ENCODE measurements at places on chromosomes 12 and 14.

DNA sequence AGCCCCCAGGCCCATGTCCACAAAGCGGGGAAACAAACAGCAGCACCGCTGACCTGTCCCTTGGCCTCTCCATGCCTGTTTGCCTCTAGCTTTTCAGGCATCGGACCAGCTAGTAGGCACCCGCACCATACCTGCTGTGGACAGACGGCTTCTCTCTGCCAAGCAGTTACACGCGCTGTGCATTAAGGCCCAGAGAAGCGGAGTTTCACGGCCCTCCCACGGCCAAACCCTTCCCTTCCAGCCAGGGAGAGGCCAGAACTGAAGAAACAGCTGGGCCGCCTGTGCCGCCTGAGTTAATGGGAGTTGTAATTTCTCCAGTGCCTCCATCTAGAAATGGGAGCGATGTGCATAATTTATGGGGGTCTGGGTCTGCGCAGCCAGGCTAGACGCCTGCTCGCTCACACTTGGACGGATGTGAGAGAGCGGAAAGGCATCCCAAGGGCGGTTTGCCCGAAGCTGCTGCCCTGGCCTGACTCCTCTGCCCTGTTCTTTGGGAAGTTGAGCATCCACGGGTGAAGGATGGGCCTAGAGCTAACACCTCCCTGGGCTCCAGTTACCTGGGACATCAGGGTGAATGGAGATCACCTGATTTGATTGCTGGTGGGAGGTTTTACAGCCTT, 89.7 kb upstream of the BCL11B start:
- no peak for DNase-seq

- DNase-seq = no peak
These were observed 96.1 kb downstream of the IPO8 start for GRCh38 chr12:30599608-30600007.

- DNase-seq = no peak
These were observed 7.2 kb downstream of the MYL6 start for GRCh38 chr12:56165369-56165768.

DNA sequence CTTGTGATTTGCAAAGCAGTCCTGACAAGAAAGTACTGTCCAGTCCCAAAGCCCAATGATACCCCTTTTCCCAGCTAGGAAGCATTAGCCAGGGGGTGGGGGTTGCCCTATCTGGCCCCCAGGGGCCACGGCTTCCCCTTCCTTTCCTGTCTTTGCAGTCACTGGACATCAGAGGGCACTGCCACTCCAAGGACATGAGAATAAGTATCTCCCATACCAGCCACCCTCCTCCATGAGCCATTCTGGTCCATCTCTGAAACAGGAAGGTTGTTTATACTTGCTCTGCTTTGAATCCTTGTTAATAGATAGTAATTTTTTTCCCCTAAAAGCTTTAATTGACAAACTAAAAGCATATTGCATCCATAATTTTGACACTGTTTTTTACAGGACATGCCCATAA, 29.7 kb downstream of the RBM19 start:
- DNase-seq = no peak

DNA sequence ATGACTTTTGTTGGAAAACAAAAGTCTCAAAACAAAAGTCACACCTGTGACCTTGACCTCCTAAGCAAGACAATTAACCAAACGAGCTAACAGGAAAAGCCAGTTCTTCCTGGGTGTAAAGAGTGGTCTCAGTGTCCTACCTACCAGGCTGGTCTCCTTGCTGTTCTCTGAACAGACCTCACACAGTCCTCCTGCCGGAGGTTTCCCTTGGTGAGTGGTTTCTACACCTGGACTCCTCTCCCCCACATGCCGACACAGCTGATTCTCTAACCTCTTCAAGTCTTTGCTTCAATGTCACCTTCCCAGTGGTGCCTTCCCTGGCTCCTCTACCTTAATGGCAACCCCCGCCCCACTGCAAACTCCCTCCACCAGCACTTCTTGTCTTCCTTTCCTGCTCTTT, 238.6 kb downstream of the ZFP36L1 start:
- DNase-seq = no peak

DNA sequence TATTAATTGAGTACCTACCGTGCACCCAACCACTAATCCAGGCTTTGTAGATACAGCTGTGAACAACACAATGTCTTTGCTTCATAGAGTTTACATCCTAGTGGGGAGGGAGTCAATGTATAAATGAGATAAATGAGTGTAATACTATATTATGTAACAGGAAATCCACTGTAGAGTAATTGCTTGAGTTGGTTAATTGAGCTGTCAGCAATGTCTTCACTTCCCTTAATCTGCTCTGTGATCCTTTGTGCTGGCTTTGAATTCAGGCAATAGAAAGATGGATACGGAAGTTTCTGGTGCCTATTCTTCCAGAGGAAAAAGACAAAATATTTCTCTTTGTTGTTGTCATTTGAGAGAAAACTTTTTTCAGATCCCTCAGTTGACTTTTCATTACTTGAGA, 104.0 kb upstream of the SLC16A7 start:
- DNase-seq = no peak

DNA sequence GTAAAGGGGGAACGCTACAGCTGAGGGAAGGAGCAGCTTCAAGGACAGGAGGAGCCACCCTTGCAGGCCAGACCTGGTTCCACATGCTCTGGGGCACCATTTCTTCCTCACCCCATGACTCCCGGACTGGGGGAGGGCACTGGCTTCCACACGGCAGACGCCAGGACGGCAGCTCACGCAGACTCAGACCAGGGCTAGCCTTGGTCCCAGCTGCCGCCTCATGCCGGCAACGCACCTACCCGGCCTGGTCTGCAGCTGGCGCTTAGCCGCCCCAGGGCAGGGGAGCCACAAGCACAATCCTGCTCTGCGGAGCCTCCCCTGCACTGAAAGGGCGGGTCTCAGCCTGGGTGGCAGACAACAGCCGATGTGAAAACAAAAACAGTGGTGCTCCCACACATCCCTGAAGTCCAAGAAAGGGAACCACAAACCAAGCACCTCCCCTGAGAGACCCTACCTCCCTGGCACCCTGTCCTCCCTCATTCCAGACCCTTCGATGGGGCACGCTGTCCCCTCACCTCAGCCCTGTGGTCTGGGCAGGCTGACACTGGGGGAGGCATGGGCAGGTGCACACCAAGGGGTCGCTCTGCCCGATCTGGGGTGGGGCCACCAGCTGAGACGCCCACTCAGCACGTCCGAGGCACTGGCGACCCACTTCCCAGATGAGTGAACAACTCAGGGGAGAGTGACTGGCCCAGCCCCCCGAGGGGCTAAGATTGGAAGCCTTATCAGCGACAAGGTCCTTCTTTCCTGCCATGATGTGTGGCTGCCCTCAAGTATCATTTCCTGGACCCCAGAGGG, 65.0 kb downstream of the CHGA start:
- peak; percentile 95 for DNase-seq

- no peak for DNase-seq
These were observed 1772.0 kb upstream of the FLRT2 start for GRCh38 chr14:83757916-83758315.

DNA sequence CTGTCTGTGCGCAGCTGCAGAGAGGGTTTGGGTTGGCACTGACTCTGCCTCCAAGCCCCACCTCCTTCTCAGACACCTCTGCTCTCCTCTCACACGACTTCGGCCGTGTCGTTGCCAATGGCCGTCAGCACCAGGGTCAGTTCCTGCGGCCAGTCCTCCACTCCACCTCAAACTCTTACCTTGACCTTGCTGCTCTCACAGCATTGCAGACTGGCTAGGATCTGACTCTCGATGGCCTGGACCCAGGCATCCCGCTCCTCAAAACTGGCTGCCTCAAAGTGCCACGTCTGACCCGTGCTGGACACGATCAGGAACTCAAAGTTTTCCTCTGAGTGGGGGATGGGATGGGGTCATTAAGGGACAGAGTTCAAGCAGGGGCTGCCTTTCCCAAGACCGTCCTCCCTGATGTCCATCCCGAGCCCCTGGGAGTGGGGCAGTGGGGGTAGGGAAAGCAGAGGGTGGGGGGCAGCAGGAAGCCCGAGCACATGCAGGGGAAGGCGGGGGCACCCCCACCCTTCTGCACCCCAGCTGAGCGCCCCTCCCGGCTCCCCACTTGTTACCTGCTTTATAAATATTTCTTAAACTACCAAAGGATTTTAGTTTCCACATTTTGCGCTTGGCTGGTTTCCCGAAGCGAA, 10.7 kb downstream of the AGAP2 start:
- DNase-seq = no peak

DNA sequence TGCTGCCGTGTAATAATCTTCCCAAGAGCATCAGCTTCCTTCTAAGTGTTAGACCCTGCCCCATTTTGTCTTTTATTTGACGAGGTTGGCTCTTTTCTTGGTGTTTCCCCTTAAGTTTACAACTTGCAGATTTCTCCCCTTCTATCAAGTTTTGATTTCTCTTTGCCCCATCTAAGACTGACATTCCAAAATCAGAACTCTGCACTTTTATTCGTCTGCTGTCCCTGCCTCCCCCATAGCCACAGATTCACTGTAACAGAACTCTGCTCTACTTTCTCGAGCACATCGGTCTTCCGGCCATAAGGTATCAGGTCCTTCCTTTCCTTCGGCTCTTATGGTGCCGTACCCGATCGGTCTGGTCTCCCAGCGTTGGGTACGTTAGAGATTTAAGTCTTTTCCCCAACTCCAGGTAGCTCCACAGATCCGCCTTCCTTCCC, 563 bp downstream of the DCP1B start:
- no peak for DNase-seq

GRCh38 chr12:45978108-45978507, 12.3 kb downstream of the SCAF11 start:
- no peak for DNase-seq

DNA sequence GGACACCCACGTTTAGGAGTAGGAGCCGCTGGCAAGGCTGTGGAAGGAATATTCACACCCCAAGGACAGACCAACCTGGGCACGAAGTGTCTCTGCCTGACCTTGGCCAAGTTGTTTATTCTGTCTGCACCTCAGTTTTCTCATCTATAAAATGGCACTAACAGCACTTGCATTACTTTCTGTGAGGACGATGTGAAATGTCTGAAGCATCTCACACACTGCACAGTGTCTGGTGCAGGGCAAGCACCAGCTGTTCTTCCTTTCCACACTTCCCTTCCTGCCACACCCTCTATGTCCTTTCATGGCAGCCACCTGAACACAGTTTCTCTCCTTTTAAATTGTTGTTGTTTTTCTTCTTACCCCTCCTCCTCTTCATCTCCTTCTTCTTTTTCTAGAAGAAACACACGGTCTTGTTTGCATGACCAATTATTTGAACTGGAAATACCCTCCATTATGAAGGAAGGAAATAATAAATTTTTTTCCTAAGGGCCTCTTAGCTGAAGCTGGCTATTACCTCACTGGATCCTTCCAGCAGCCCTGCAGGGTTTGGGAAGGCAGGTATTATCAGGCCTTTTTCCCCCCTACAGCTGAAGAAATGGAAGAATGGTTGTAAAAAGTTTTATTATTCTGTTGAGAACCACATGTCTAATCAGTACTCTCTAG, 42.9 kb upstream of the ATP23 start:
- DNase-seq = no peak

- peak; percentile 18 for DNase-seq
These were observed 679 bp downstream of the ARF6 start for GRCh38 chr14:49893309-49894213.

- no peak for DNase-seq
These were observed at the start of gene OAS2 for GRCh38 chr12:112978163-112979040. TSS of gene OAS2 (plus strand) at chr12:112978519. CDS start at chr12:112978609, 90 bp downstream.

DNA sequence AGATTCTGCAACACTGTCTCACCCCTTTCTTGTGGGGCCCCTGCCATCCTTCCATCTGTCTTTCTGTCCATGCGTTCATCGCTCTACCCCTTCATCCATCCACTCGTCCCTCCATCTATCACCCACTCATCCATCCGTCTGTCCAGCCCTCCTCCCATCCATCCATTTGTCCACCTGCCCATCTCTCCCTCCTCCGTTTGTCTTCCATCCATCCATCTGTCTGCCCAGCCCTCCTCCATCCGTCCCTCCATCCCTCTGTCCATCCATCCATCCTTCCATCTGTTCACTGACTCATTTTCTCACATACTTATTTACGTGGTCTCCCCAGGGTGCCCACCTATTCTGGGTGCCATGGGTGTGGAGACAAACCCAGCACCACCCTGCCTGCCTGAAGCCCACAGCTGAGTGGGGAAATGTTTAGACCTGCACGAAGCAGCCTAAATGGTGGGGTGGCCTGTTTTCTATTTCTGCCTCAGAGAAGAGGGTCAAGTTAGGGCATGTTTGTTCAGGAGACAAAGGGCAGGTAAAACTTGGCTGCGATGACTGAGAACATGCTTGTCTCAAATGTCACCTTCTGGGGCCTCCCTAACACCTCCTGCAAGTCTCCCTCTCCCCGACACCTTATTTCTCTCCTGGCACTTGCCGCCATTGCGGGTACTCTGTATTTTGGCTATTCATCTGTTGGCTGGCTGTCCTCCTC, 2.8 kb upstream of the SLC25A47 start:
- no peak for DNase-seq

DNA sequence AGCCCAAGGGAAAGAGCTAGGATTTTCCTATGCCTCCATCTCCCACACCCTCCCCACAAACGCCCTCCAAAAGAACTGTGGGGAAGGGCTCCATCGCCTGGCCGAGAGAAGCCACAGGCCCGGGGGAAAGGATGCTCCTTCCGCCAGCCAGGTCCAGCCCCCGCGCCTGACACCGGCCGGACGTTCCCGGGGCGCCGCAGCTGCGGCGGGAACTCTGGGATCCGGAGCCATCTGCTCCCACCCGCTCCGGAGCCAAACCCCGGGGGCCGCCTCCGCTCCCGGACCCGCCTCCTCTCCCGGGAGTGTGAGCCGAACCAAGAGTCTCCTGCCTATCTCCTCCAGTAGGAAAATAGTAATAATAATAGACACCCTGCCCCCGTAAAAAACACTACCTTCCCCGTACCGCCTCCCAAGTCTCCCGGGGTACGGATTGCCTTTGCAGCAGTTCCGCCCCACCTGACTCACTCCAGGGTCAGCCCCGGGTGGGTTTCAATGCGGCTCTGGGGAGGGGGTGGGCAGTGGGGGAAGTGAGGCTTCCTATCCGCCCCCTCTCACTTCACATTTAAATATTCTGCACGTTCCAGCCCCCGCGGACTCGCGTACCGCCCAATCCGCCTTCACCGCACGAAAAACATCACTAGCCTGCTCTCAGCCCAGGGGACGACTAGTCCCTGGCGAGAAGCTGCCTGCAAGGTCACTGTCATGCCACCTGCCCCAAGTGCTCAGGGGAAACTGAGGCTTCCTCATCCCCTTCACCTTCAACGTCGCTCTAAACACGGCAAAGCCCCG, 2.4 kb downstream of the AGAP2 start:
- peak; percentile 72 for DNase-seq

DNA sequence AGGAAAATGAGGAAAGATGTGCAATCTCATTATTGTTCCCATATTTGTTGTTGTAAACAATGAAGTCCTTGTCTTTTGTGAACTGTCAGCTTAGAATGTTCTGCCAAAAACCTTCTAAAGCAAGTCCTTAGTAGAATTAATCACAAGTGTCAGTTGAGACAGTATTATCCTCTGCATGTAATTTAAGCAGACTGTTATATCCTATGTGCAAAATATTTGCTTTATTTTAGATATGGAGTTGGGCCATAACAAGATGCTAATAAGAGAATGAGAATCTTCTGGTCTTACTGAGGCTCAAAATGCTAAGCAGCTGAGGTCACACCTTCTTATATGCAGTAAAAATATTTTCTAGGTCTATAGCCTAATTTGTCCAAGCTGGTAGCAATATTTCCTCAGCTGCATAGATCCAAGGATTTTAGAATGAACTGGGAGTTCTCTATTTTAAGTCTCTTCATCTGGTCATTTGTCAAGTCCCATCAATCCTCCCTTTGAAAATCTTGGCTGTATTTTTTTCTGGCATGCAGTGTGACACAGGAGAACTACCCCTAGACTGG, 222.3 kb upstream of the NAV3 start:
- no peak for DNase-seq

Data from BE2C (cell line).